NCI-H1930 (cell line): ENCODE measurements at places on chromosomes 11 and 22.

- DNase-seq: no peak
Measured at GRCh38 chr22:27424319-27424718, 377.2 kb downstream of the MN1 start.

DNA sequence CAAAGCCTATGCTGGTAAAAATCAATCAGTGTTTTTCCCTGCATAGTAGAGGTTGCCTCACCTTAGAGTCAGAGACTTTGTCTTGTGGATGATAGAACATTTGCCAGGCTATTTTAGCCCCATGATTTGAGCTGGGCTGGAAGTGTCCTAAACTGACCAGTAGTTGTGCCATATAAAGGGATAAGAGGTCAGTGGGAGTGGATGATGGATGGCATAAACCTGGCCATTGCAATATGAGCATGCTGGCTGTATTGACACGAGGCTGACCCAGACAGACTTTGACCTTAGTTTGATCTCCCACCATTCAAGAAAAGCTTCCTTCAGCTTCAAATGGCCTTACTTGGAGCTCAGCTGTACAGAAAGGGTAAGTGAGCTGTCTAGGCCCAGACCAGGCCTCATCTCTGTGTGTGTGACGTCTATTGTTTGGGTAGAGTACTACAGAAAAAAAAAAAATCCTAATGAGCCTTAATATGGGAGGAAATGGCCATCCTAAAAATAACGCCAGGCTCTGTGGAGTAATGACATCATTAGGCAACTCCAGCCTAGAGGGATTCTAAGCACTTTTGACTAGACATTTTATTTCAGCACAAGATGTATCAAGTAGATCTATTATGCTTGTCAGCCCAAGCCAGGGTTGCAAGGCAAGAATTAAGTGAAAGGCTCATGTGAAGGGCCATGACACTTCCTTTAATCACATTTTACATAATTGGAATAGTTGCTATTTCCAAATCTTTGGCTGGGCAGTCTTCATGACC lies 51.3 kb upstream of the CADM1 start:
- no peak for DNase-seq

DNA sequence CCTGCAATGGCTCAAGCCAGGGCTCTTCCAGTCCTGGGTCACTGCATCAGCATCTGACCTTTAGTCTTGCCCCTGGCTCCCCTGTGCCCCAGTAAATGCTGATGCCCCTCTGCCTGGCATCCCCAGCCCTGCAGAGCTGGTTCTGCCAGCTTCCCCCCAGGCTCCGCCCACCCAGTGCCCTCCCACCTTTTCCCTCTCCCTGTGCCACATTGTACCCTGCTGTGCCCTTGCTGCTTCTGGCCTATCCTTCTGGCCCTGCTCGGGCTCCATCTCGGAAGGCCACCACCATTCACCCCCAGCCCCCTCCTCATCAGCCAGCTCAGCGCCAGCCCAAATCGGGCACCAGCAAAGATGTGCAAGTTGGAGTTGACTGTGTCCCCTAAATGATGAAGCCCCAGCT lies 7.4 kb downstream of the CAPN5 start:
- DNase-seq: no peak

DNA sequence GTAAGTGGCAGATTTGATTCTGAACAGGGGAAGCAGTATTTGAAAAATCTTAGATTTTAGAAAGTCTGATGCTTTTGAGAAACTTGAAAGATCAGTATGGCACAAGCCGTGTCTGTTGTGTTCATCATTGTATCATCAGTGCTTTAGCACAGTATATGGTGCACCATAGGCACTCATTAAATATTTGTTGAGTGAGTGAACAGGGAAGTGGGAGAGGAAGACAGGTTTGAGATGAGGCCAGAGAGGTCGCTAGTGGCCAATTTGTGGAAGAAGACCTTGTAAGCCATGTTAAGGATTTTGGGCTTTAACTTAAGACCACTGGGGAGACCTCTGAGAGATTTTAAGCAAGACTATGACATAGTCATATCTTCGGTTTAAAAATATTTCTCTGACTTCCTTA lies 12.9 kb downstream of the CHEK1 start:
- DNase-seq: no peak

DNA sequence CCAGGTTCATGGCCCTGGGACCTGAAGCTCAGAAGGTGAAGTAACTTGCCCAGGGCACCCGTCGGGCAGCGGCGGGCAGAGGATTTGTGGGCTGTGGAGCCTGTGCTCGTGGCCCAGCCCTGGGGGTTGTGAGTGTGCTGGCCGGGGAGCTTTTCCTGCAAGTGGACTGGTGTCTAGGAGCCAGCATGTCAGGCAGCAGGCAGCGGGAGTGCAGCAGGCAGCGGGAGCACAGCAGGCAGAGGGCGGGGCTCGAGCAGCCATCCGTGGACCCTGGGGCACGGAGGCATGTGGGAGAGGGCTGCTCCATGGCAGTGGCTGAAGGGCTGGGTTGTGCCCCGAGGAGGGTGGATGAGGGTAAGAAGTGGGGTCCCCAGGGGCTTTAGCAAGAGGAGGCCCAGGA lies 72.7 kb upstream of the PPP6R3 start:
- no peak for DNase-seq

GRCh38 chr22:30459181-30460052 lies 12.4 kb downstream of the SEC14L3 start:
- DNase-seq: no peak

- no peak for DNase-seq
Measured at GRCh38 chr22:27133681-27134314, 476.4 kb downstream of the MIAT start.

- DNase-seq: no peak
Measured at GRCh38 chr22:22200569-22201184, 43.9 kb upstream of the VPREB1 start.

DNA sequence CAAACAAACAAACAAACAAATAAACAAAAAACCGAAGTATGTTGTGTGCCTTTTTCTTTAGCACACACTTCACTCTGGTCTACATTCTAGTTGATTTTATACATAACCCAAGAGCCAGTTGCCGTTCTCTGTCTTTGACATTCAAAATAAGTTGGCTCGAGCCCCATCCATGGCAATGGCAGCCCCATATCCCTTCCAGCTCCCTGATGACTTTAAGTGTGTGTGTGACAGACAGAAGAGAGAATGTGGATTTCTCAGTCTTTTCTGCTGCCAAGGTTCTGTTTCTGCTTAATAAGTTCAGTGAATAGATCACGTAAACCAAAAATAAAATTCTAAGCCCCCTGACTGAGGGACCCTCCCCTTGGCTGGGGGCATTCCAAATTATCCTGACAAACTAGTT lies 100.6 kb upstream of the TENM4 start:
- DNase-seq: no peak

- DNase-seq: no peak
Measured at GRCh38 chr11:71140206-71140919, 112.0 kb downstream of the SHANK2 start.

- DNase-seq: no peak
Measured at GRCh38 chr22:49240472-49240871, 587.2 kb downstream of the BRD1 start.
